ENCODE measurements at places on chromosomes 7 and 10.

DNA sequence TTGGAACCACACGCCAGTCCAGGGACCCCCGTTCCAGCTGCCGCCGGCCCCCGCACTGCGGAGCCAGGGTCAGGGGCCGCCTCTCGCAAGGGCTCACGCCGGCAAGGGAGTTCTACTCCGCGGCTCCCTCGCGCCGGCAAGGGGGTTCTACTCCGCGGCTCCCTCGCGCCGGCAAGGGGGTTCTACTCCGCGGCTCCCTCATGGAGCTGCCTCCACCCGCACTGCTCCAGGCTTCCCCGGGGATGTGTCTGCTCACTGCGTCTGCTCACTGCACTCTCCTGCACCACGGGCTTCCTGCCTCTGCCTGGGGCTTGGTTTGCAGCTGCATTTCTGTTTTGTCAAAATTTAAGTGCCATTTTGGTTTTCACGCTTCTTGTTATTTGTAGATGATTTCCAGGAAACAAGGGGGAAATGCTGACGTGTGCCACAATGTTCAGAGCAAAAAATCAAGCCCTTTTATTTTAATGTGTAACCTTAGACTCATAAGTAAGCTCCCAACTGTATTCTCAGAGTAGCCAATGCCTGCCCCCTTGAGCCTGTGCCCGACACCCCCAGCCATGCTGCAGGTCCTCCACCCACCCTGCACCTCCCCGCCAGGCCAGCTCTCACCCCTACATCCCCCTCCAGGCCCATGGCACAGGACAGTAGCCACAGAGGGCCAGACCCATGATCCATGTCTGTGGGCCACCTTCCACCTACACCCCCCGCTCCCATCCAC is 246.2 kb downstream of the MAD1L1 start:
- no peak for DNase-seq

GRCh38 chr7:64654796-64655548 is 11.0 kb upstream of the ZNF107 start:
- DNase-seq: no peak

DNA sequence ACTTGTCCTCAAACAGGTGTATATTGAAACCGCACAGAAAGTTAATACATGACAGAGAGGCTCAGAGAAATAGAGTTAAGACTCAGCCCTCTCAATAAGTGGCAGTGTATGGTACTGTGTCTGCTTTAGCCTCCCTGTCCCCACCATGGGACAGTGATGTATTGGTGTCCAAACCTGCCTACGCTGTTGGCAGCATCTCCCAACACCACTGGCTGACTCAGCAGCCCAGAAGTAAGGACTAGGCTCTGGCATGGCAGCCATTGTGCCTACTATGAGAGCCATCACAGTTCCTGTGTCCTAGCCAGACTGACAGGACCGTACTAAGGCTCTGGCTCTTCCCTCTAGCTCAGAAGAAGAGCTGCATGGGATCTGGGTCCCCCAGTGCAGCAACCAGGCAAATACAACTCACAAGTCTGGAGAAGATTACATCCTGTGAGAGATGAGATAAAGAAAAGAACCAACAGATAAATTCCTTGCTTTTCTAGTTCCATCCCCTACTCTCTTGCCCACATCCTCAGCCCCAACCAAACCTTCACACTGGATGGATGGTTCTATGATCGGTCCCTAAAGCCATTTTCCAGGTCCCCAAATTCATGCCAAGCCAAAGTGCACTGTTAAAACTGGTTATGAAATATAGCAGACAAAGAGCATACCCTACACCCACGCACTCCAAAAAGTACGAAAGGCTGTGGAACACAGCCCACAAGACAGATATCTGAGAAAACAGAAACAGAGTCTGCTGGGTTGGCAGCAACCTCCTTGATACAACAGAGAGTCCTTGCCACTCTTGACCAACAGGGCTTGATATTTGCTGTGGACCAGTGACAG is 44.1 kb upstream of the DMTF1 start:
- no peak for DNase-seq

- no peak for DNase-seq
These were observed 75.3 kb upstream of the CC2D2B start for GRCh38 chr10:95832216-95833041.

GRCh38 chr7:7913504-7913903 is 55.1 kb upstream of the GLCCI1 start:
- DNase-seq: no peak

GRCh38 chr10:49272251-49273081 is 26.5 kb upstream of the C10orf71 start:
- no peak for DNase-seq

- DNase-seq: no peak
These were observed 52.8 kb upstream of the ANTXRL start for GRCh38 chr10:46234026-46234425.

- DNase-seq: no peak
These were observed 72.8 kb upstream of the MTPN start for GRCh38 chr7:136049818-136050461.

GRCh38 chr7:17185690-17186070 is 112.8 kb upstream of the AHR start:
- no peak for DNase-seq

DNA sequence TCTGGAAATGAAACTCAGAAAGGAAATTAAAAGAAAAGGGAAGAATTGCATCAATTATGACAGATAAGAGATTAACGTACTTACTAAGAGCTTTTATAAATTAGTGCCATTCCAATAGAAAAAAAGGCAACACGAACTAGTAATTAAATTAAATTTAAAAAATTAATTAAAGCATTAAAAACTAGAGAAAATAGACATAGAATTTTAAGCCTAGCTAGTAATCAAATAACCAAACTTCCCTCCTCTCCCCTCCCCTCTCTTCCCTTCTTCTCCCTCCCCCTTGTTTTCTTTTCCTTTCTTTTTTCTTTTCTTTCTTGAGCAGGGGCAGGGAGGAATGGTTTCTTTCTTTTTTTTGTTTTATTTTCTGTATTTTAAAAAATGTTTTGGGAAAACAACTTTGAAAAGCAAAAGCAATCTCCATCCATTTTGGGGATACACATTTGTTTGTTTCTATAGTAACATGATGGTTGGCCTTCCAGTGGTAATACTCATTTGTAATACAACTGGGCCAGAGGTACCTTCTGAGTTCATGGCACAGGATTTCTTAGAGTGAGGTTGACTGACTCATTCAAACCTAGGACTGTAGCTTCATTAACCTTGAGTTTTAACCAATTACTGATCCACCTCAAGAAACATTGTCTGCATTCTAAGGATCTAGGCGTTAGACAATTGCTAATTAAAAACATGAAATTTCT is 132.6 kb downstream of the ST7 start:
- no peak for DNase-seq

DNA sequence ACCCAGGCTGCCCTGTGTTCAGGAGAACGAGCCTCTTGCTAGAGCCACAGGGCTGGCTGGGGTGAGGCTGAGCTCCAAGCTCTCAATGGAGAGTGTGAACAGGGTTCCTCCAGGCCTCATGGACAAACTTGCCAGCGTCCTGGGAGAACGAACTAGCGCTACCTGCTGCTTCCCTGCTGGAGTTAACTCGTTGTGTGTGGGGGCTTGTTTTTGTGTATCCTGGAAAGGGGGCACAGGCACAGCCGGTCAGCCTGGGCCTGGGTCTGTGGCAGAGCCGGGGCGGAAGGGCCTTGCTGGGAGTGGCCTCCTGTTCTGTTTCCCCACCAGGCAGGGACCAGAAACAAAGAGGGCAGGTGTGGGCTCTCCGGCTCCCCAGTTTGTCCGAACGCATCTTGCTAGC is 259.2 kb downstream of the DNAJB6 start:
- no peak for DNase-seq

DNA sequence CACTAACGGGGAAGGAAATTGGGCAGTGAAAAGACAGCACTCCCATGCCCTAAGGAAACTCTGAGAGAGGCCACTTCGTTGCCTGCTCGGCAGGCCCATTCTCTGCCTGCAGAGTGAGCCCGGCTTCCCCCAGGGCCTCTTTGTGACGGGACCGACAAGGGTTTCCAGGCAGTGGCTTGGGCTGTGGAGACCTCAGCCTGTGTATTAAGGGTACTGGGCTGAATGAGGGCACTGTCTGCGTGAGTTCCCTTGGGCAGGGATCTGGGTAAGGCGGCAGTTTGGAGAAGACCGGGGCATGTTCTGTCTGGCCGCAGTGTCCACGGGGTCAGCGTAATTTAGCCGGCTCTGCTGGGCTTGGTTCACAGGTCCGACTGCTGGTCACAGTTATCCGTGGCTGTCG is 237.2 kb downstream of the MGMT start:
- DNase-seq: no peak

GRCh38 chr10:103373544-103373943 is 5.8 kb downstream of the TAF5 start:
- no peak for DNase-seq

DNA sequence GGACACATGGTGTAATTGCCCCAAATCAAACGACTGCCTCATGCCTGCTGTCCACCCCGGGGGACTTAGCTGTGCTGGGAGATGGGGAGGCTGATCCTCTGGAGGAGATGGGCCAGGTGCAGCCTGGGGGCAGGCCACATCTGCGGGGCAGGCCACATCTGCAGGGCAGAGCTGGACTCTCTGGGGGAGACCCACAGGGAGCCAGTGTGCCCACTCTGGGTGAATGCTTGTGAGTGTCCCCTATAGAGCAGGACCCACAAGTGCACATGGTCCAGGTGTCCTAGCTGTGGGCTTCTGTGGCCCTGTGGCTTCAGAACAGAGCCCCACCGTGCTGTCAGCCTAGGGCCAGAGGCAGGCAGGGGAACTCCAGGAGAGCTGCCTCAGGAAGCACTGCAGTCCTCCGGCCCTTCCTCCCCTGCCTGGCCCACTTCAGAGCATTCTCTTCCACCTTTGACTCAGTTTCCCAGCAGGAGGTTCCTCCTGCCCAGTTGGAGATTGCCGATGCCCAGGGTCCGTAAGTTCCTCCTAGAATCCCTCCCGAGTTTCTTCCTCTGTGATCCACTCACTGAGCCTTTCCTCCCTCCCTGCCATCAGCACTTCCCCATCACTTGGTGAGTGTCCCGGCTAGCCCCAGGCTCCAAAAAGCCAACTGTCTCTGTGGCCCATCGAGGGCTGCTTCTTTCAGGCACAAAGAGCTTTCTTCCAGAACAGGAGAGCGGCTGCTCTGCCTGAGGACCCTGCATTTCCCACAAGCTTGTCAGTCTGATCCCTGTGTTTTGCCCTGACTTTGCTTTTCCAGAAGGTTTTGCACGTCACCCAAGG is 50.3 kb downstream of the ADCYAP1R1 start:
- DNase-seq: no peak

Measured in nucleus accumbens (tissue), 56 donors.